NCI-H345 (cell line): ENCODE measurements at places on chromosomes 6 and 20.

- DNase-seq: peak; percentile 74
These were observed 72.1 kb downstream of the PERP start for GRCh38 chr6:138035070-138035469.

- no peak for DNase-seq
These were observed 139.9 kb downstream of the MYB start for GRCh38 chr6:135320721-135321621.

- no peak for DNase-seq
These were observed 6.9 kb upstream of the SUMO4 start for GRCh38 chr6:149393002-149393679.

GRCh38 chr20:38447251-38447661 is 12.1 kb upstream of the SNHG17 start:
- DNase-seq: no peak

DNA sequence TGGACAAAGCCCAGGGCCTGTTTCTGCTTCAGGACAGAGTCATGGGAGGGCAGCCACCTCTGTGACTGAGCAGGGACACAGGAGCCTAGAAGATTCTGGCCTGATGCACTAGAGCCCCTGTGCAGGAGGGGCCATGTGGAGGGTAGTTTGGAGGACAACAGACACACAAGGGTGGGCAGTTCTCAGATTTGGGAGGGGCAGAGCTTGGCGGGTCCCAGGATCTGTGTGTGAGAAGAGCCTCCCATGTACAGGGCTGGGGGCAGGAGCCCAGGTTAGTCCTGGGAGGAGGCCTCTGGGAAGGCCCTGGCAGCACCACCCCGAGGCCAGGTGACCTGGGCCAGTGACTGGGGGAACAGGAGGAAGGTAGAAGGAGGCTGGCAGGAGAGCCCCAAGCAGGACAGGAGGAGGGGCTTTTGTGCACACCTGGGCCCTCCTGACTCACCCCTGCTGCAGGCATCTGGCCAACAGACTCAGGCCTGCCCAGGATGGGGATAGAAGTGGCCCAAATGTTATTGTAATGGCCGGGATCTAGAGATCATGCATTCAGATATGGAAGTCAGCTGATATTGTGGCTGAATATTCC is 1.4 kb upstream of the ULBP3 start:
- DNase-seq: no peak

- DNase-seq: no peak
These were observed 161.8 kb downstream of the SCML4 start for GRCh38 chr6:107662333-107662732.

DNA sequence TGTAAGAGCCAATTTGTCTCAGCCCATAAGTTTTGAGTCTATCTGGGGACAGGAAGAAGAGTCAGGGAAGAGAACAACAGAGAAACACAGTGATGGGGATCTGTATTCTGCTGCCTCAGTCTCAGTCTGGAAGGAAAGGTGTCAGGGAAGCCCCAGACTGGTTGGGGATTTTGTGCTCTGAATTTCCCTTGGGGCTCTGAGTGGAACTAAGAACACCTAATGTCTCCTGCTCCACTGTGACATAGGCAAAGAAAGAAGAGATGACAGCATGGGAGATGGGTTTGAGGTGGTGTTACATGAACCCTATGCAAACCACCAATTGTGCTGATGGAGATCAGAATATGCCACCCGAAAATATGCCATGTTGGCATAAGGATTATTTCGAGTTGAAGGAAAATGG is 139.5 kb upstream of the MYLIP start:
- no peak for DNase-seq

- DNase-seq: no peak
These were observed 6.3 kb upstream of the GTF3C6 start for GRCh38 chr6:110951986-110952794.
